ENCODE measurements at places on chromosomes 4 and X. TPM values are rescaled to one million over a fixed set of nuclear protein-coding genes. Genes with fewer than 3 reads are reported as not detected.

DNA sequence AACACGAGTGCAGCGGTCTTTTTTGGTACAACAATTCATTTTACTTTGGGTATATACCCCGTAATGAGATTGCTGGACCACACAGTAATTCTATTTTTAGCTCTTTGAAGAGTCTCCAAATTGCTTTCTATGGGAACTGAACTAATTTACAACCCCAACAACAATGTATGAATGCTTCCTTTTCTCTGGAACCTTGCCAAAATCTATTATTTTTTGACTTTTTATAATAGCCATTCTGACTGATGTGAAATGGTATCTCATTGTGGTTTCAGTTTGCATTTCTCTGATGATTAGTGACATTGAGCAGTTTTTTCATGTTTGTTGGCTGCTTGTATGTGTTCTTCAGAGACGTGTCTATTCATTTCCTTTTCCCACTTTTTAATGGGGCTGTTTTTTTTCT lies 240.8 kb downstream of the STK32B start:
- H3K36me3 ChIP-seq: no peaks in the 10 kb centered on the region
- H3K27ac ChIP-seq: no peak overlapping the region
- H3K4me3 ChIP-seq: no peak overlapping the region
- H3K4me1 ChIP-seq: no peaks in the 10 kb centered on the region
- no peak for DNase-seq

- H3K4me1 ChIP-seq: peaks cover 32% of the 10 kb centered on the region
- no peak overlapping the region for H3K27ac ChIP-seq
- H3K4me3 ChIP-seq: no peak overlapping the region
- peaks cover 11% of the 10 kb centered on the region for H3K27me3 ChIP-seq
- H3K36me3 ChIP-seq: no peaks in the 10 kb centered on the region
These were observed 76.5 kb downstream of the PSAPL1 start for GRCh38 chr4:7358100-7358735.

DNA sequence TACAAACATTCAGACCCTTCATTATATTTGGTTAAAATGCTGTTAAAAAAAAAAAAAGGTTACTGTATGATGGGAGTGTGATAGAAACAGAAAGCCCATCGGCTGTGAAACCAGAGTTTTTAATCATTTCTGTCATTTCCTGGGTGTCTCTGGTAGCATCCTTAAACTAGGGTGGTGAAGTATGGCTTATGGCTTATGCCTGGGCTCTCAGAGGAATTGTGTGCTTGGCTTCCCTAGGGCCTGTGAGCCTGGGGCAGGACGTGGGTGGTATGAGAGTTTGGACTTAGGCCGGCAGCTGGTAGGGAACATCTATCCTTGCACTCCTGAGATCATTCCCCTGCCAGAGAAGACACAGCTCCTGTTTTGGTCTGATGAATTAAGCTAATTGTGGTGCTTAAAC lies 52.2 kb downstream of the DCUN1D4 start:
- no peaks in the 10 kb centered on the region for H3K27me3 ChIP-seq
- H3K4me1 ChIP-seq: peaks cover 32% of the 10 kb centered on the region
- DNase-seq: no peak
- peaks cover 25% of the 10 kb centered on the region for H3K36me3 ChIP-seq

- H3K4me1 ChIP-seq: peaks cover 40% of the 10 kb centered on the region
- H3K27me3 ChIP-seq: no peaks in the 10 kb centered on the region
- peak; percentile 86 for DNase-seq
- H3K36me3 ChIP-seq: no peaks in the 10 kb centered on the region
- peak overlapping the region; percentile 64 for H3K4me3 ChIP-seq
- peak overlapping the region; percentile 86 for H3K27ac ChIP-seq
These were observed 8.2 kb upstream of the IQCM start for GRCh38 chr4:149823769-149824221.

GRCh38 chrX:142204522-142205433 lies at the start of gene MAGEC2:
MAGEC2 (minus strand) TSS chrX:142205290; CDS start chrX:142203987, 1,303 bp downstream.
- no peaks in the 10 kb centered on the region for H3K36me3 ChIP-seq
- H3K27me3 ChIP-seq: peaks cover 2% of the 10 kb centered on the region
- H3K4me3 ChIP-seq: no peak within 1 kb of the TSS
- H3K4me1 ChIP-seq: no peaks in the 10 kb centered on the region
- no peak for DNase-seq

GRCh38 chr4:61772126-61772525 lies 572.0 kb downstream of the ADGRL3 start:
- no peak overlapping the region for H3K4me3 ChIP-seq
- no peak for DNase-seq
- no peak overlapping the region for H3K27ac ChIP-seq
- H3K36me3 ChIP-seq: no peaks in the 10 kb centered on the region
- H3K4me1 ChIP-seq: no peaks in the 10 kb centered on the region

NPFFR2 gene
- total RNA-seq: not detected

CSAG3 gene
- total RNA-seq: not detected

GRCh38 chr4:36322921-36323354 lies 41.5 kb downstream of the DTHD1 start:
- H3K27ac ChIP-seq: no peak overlapping the region
- no peaks in the 10 kb centered on the region for H3K36me3 ChIP-seq
- no peaks in the 10 kb centered on the region for H3K27me3 ChIP-seq
- no peaks in the 10 kb centered on the region for H3K4me1 ChIP-seq

DNA sequence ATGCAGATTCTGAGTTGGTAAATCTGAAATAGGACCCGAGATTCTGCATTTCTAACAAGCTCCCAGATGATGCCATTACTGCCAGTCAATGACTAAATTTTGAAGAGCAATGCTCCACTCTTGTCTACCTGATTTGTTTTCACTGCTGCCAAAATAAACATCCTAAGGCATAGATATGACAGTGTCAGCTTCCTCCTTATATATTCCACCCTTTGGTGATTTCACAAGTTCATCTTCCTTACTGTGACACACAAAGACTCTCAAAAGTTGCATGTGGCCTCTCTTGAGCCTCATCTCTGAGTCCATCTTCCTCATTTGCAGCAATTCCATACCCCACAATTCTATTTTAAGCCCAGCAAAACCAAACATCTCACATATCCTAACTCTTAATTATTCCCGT lies 110.9 kb downstream of the FBXW7 start:
- H3K27me3 ChIP-seq: no peaks in the 10 kb centered on the region
- H3K27ac ChIP-seq: no peak overlapping the region
- peaks cover 16% of the 10 kb centered on the region for H3K4me1 ChIP-seq
- H3K4me3 ChIP-seq: no peak overlapping the region
- H3K36me3 ChIP-seq: no peaks in the 10 kb centered on the region

SPANXC gene
- not detected for total RNA-seq

DNA sequence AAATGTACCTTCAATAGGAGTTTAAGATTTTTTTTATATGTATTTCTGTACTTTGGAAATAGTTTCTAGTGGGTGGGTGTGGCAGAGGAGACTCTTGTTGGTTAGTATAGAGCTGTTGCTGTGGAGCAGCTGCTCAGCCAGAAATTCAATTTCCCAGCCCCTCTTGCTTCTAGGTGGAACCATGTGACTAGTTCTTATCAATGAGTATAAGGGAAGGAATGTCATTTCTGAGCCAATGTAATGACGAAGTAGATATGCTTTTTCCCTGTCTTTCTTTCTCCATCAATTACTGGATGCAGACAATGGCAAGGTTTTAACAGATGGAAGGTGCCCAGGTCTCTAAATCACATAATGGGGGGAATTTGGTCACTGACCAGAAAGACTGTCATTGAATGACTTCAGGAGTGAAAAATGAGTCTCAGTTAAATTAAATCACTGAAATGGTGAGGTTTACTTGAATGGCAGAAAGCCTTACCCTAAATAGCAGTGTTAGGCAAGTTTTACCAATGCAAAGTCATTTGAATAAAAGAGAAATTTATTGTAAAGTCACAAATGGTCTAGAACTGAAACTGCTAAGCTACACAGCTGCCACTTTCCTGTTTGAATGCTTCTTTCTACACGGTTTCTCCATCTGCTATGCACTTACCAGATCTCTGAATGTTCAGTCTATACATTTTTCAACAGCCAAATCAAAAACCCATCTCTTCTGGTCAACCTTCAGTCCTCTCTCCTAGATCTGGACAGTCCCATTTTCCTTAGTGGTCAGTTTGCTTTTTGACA lies 795.4 kb upstream of the MAGEB2 start:
- no peak overlapping the region for H3K4me3 ChIP-seq
- no peaks in the 10 kb centered on the region for H3K4me1 ChIP-seq
- no peak overlapping the region for H3K27ac ChIP-seq
- H3K36me3 ChIP-seq: no peaks in the 10 kb centered on the region
- no peak for DNase-seq

CLDN2 gene
- total RNA-seq: not detected

OTUD6A gene
- not detected for total RNA-seq

GRCh38 chrX:41472231-41472815 lies 25.2 kb downstream of the NYX start:
- peaks cover 8% of the 10 kb centered on the region for H3K4me1 ChIP-seq
- H3K27me3 ChIP-seq: peaks cover 1% of the 10 kb centered on the region
- DNase-seq: no peak
- no peak overlapping the region for H3K27ac ChIP-seq
- no peaks in the 10 kb centered on the region for H3K36me3 ChIP-seq
- no peak overlapping the region for H3K4me3 ChIP-seq

PPARGC1A gene
- not detected for total RNA-seq

- peaks cover 13% of the 10 kb centered on the region for H3K4me1 ChIP-seq
- H3K4me3 ChIP-seq: no peak overlapping the region
- no peak for DNase-seq
- no peak overlapping the region for H3K27ac ChIP-seq
These were observed 1420.1 kb upstream of the TENM3 start for GRCh38 chr4:180823108-180823507.

PGAM4 gene
- total RNA-seq: not detected

GPM6B gene
- total RNA-seq: not detected

DNA sequence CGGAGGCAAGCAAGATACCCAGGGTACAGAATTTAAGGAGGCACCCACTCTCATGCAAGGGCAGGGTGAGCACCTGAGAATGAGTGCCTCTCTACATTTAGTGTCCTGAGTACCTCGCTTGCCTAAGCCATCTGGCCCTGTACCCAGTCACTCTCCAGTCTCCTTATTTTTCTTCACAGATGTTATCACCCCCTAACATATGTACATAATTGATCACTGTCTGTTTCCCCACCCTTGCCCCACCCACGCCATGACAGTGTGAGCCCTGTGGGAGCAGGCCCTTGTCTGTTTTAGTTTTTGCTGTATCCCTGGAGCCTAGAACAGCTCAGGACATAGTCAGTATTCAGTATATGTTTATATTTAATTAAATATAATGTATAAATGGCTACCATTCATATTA lies 113.6 kb downstream of the SPRY1 start:
- no peak overlapping the region for H3K27ac ChIP-seq
- peaks cover 10% of the 10 kb centered on the region for H3K4me1 ChIP-seq
- H3K27me3 ChIP-seq: peaks cover 11% of the 10 kb centered on the region
- DNase-seq: no peak
- no peak overlapping the region for H3K4me3 ChIP-seq

- no peak overlapping the region for H3K4me3 ChIP-seq
- no peak for DNase-seq
- peaks cover 3% of the 10 kb centered on the region for H3K27me3 ChIP-seq
- no peak overlapping the region for H3K27ac ChIP-seq
These were observed 45.2 kb upstream of the SLC39A8 start for GRCh38 chr4:102390438-102390837.

PLAC1 gene
- total RNA-seq: not detected

ZNF732 gene
- not detected for total RNA-seq

- H3K4me1 ChIP-seq: no peaks in the 10 kb centered on the region
- DNase-seq: no peak
- H3K27ac ChIP-seq: no peak overlapping the region
- no peaks in the 10 kb centered on the region for H3K36me3 ChIP-seq
These were observed 30.4 kb downstream of the KIT start for GRCh38 chr4:54687887-54688841.

ERCC6L gene
- total RNA-seq: 7.7 TPM

IL21 gene
- not detected for total RNA-seq

DNA sequence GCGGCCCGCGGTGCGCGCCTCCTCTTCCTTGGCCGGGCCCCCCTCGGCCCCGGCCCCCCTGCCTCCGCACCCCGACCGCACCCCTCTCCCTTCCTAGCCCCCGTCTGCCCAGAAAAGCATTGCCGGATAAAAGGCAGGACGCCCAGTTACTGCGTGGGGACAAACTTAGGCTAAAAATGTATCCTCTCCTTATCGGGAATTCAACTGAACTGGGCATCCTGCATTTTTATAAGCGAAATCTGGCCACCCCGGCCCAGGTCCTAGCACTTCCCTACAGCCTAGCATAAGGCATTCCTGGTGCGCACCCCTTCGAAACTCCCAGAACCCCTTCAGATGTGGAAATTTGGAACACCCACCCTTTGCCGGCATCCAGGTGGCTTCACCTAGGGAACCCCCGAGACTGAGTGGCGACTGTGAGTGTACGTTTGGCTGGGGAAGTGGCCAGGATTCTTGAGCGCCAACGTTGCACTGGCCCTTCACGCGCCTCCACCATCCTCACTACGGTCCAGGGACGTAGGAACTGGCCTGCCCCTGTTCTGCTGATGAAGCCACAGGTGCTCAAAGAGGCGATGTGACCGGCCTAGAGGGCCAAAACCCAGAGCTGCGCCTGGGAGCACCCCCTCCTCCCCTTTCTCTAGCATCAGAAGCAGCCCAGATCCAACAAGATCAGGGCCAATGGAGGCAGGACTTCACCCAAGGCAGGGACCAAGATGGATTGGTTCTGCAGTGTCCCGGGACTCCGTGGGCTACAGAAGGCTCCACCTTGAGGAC lies 5.7 kb upstream of the RNF4 start:
- H3K36me3 ChIP-seq: peaks cover 9% of the 10 kb centered on the region
- H3K4me3 ChIP-seq: peak overlapping the region; percentile 75
- no peak for DNase-seq
- no peak overlapping the region for H3K27ac ChIP-seq
- H3K27me3 ChIP-seq: no peaks in the 10 kb centered on the region
- peaks cover 14% of the 10 kb centered on the region for H3K4me1 ChIP-seq

OTUD5 gene
- 49.0 TPM for total RNA-seq

HTN3 gene
- total RNA-seq: not detected

- no peak overlapping the region for H3K4me3 ChIP-seq
- no peak overlapping the region for H3K27ac ChIP-seq
- no peaks in the 10 kb centered on the region for H3K36me3 ChIP-seq
- no peak for DNase-seq
- no peaks in the 10 kb centered on the region for H3K4me1 ChIP-seq
- H3K27me3 ChIP-seq: no peaks in the 10 kb centered on the region
These were observed 390.0 kb upstream of the NWD2 start for GRCh38 chr4:36854554-36854953.

- peaks cover 43% of the 10 kb centered on the region for H3K4me1 ChIP-seq
- DNase-seq: no peak
- H3K27me3 ChIP-seq: no peaks in the 10 kb centered on the region
- peaks cover 20% of the 10 kb centered on the region for H3K36me3 ChIP-seq
- H3K27ac ChIP-seq: no peak overlapping the region
These were observed 38.2 kb upstream of the ANTXR2 start for GRCh38 chr4:80111276-80111675.

GRCh38 chr4:189084671-189085070 lies 856.0 kb upstream of the FRG1 start:
- no peak for DNase-seq
- no peaks in the 10 kb centered on the region for H3K27me3 ChIP-seq
- no peak overlapping the region for H3K27ac ChIP-seq
- no peak overlapping the region for H3K4me3 ChIP-seq
- no peaks in the 10 kb centered on the region for H3K36me3 ChIP-seq
- peaks cover 17% of the 10 kb centered on the region for H3K4me1 ChIP-seq

BANK1 gene
- 0.16 TPM for total RNA-seq
